ENCODE measurements at places on chromosomes 4 and X.

GRCh38 chrX:30414144-30414543 is 105.0 kb upstream of the NR0B1 start:
- no peak for DNase-seq

GRCh38 chrX:46710927-46711623 is 47.8 kb downstream of the SLC9A7 start:
- DNase-seq: no peak

DNA sequence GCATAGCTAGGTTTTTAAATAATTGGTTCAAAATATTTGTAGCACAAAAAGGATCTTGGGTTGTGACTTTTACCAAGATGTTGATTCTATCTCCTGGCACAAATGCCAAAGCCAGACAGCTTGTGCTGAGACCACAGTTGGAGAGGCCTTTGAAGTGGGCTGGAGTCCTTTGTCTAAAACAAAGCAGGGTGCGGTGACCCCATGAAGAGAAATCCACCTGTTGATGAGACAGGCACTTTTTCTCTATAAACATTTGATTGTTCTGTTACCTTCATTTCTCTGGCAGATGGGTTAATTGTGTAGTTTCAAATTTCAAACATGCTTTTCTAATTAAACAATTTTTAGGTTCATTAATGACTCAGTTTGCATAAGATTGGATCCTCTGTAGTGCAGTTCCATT is 56.7 kb downstream of the STOX2 start:
- DNase-seq: no peak

DNA sequence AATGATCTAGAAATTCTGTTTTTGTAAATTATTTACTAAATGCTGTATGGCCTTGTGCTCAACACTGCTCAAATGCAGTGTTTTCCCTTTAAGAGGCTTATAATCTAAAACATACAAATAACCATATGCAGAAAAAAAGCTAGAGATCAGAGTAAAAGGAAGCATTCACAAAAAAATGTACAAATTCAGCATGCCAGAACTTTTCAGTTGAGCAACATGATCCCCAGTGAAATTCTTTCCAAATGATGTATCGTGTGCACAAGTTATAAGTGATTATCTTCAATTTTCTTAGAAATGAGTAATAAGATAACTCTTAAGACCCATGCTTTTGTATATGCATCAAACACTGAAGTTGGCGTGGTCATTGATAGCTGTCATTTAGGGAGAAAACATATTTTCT is 5.0 kb downstream of the GPC3 start:
- DNase-seq: no peak

DNA sequence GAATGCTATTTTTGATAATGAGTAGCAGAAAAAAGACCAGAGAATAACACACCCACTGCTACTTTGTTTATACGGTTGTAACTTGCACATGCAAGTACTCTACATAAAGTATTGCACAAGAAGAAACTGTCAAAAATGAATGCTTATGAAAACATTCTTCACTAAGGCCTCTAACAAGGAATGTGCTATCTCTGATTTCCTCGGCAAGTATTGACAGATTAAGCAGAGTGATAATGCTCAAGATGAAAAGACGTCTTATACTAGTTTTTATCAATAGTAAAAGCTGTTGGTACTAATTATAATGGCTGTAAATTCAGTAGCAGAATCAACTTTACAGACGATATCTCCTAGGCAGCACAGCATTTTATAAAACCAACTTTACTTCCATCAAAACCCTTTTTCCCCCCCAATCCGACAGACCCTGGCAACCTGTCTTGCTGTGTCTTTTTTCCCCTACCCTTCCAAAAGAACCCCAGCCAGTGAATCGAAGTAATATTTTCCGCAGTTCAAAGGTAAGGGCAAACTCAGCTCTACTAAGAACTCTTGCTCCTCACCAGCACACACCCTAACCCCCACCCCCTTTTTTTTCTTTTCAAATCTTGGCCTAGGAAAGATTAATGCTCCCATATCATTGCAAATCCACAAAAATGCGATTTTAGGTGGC is 1.5 kb downstream of the FRYL start:
- peak; percentile 34 for DNase-seq

- DNase-seq: no peak
Measured at GRCh38 chrX:41326431-41326830, 7.5 kb upstream of the DDX3X start.

GRCh38 chr4:40309250-40309774 is 25.8 kb upstream of the CHRNA9 start:
- peak; percentile 91 for DNase-seq

DNA sequence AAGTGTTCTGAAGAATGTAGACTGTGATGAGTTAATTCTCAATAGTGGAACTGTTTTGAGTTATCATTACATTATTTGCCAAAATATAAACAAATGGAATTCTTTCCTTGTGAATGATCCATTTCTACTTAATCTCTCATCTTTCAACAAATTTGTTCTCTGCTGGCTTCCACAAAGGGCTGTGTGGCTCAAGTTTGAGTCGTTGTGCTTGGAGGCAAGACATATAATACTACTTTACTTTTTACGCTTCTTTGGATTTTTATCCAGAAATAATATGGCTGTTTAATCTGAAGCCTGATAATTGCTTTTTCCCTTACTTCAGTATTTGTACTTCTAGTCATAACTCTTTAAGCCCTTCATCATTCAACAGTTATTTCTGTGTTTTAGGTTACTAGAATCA is 169.5 kb downstream of the ARHGAP10 start:
- DNase-seq: no peak

- no peak for DNase-seq
Measured at GRCh38 chr4:145734031-145734430, 54.1 kb downstream of the C4orf51 start.

DNA sequence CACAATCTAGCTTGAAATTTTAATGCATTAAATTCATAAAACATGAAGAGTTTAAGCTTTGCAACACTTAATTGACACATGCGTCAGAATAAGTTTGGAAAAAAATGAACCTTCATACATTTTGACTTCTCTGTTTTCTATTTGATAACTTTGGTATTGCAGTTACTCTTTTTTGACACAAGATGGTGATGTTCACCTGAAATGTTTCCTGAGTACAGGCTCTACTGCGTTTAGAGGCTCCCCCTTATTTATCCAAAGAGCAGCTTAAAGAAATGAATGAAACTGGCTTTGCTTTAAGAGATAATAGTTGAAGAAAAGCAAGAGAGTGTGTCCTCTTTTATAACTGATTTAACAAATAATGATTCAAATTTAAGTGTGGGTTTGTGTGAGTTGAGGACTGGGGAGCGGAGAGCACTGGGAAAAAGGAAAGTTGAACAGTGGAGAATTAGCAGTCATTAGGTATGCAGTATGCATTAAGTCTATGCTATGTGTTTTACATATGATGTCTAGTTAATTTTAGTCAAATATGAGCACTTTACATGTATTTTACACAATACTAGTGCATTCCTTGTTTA is 180.6 kb upstream of the NUDT6 start:
- peak; percentile 37 for DNase-seq

DNA sequence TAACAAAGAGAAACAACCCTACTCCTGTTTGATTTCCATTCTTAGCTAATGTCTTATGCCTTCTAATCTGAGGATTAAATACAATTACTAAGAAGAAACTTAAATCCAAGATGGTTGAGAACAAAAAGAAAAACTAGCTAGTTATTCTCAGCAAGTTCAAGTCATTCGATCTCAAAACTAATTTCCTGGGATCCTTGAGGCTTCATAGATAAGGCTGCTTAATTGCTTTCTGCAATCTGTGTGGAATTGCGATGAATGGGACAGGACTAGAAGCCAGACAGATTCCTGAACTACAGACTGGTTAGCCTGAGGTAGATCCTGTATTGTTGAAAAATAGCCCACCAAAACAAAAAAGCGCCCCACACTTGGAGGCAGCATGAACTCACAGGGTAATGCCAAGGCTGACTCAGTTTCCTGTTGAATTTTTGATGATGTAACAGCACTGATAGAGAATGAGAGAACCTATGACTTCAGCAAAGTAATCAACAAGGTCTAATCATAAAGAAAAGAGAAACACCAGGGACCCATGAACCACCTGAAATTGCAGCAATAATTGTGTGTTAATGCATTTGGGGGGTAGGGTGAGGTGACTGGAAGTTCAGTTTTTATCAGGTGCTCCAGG is 33.9 kb downstream of the KLHL15 start:
- DNase-seq: peak; percentile 1

- DNase-seq: no peak
Measured at GRCh38 chr4:107615809-107616208, 104.2 kb downstream of the PAPSS1 start.

DNA sequence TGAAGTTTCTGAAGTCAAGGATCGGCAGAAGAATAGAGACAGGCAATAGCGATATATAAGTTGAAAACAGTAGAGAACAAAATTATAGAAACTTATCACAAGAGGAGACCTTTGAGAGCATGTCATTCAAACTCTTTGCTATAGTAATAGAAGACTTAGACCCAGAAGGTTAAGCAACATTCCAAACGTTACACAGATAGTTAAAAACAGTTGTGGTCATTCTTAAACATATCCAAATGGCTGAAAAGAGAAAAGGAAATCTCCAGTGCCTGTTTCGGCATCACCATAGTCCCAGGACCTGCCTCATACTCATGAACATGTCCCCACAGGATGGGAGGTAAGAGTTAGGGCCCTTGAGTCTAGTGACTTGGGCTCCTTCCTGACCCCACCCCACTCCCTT is 258.1 kb upstream of the NOCT start:
- DNase-seq: no peak

GRCh38 chr4:153916273-153916755 is 127.4 kb upstream of the SFRP2 start:
- DNase-seq: no peak

DNA sequence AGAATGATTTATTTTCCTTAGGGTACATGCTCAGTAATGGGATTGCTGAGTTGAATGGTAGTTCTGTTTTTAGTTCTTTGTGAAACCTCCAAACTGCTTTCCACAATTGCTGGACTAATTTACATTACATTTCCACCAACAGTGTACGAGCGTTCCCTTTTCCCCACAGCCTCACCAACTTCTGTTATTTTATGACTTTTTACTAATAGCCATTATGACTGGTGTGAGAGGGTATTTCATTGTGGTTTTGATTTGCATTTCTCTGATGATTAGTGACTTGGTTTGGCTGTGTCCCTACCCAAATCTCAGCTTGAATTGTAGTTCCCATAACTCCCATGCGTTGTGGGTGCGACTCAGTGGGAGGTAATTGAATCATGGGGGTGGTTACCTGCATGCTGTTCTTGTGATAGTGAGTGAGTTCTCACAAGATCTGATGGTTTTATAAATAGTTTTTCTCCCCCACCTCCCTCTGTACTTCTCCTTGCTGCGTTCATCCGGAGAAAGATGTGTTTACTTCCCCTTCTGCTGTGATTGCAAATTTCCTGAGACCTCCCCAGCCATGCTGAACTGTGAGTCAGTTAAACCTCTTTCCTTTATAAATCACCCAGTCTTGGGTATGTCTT is 95.1 kb downstream of the GBA3 start:
- DNase-seq: peak; percentile 41

DNA sequence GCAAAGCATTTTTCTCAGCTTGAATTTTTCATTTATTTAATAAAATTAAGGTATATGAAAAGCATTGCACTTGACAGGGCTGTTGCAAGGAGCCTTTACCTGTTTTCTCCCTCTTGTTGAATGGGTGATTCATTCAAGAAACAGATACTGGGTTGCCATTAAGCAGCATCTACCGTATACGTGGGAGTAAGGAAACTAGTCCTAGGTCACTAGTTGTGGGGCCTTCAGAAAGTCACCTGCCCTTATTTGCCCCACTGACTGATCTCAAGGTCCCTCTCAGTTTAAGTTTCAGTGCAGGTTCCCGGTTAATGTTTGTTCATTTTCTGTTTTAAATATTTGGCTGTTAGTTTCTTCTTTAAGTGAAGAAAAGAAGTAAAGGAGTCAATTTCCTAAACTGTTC is 34.0 kb downstream of the LHFPL1 start:
- DNase-seq: no peak

DNA sequence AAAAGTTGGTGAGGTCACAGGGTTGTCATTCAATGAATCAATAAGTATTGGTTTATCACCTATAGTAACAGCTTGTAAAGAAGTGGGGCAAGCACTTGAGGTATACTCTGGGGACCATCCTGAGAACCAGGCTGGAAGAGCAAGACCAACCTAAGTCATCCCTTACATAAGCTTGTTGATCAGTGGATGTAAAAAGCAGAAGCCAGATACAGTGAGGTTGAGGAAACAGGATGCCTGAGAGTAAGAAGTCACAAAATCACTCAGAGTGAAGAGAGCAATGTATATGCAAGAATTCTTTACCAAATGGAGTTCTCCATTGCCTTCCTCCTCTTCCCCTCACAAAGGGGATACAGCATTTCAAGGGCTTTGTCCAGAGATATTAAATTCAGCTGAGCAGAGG is 76.3 kb upstream of the PACRGL start:
- peak; percentile 37 for DNase-seq

GRCh38 chrX:9899640-9900111 is 67.5 kb upstream of the CLDN34 start:
- no peak for DNase-seq

- no peak for DNase-seq
Measured at GRCh38 chr4:25070545-25070944, 39.8 kb upstream of the LGI2 start.

DNA sequence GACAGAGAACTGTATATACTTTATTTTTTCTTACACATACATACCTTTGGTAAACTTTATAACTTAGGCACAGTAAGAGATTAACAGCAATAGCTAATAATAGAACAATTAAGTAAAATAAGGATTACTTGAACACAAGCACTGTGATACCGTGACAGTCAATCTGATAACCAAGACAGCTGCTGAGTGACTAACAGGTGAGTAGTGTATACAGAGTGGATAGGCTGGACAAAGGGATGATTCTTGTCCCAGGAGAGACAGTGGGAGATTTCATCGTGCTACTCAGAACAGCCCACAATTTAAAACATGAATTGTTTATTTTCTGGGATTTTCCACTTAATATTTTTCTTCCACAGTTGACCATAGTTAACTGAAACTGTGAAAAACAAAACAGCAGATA is 411.8 kb downstream of the PPP1R2C start:
- DNase-seq: no peak

DNA sequence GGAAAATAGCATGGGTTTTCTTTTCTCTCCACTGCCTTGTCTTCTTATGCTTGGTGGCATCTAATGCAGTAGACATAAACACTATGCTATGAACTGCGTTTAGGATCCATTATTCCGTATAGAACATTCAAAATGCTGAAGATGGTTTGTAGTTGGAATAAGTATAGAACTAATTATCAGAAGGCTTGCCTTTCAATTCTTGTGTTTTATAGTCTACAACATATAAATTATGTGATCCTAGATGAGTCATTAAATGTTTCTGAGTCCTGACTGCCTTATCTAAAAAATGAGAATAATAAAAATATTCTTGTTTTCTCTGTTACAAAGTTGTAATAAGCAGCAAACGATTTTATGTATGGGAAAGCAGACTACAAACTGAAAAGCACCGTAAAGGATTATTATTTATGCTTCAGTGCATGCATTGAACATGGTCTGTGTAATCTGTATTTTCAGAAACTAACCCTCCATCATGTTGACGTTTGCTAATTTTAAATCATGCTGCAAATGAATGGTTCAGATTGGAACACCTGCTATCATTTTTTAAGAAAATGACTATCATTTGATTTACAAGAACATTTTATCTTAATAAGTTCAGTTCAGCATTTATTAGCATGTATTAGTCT is 335.9 kb upstream of the AADAT start:
- DNase-seq: no peak

GRCh38 chr4:8478801-8479744 is 38.5 kb downstream of the TRMT44 start:
- no peak for DNase-seq

- no peak for DNase-seq
Measured at GRCh38 chr4:7705593-7705992, 234.1 kb downstream of the AFAP1 start.

- DNase-seq: no peak
Measured at GRCh38 chrX:12372111-12372510, 233.8 kb downstream of the FRMPD4 start.

- DNase-seq: no peak
Measured at GRCh38 chr4:133618963-133619362, 469.9 kb downstream of the PCDH10 start.

Data from suppressor macrophage treated with lipopolysaccharide for 4 hours (primary cell).